ENCODE measurements at places on chromosomes 5 and 9. TPM values are rescaled to one million over a fixed set of nuclear protein-coding genes. Genes with fewer than 3 reads are reported as not detected.

Gene COX7C
- 474 TPM for total RNA-seq

DNA sequence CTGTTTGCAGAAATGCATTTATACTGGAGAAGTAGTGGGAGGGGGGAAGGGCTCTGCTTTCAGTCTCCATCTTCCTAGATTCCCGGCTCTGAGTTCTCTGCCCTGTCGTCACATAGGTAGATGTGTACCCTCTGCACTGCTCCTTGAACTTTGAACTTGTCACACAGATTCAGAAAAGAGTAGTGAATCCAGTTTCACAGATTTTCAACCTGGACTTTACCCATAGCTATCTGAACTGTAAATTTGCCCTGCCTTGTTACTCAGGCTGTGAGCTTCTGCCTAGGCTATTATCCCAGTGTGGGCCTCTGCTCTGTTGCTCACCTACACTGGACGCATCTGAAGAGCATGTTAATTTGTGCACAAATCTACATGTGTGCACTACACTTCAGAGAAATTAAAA lies 12.8 kb upstream of the C9orf152 start:
- DNase-seq = no peak

- DNase-seq = no peak
Measured at GRCh38 chr9:4701526-4701925, 22.2 kb downstream of the CDC37L1 start.

DNA sequence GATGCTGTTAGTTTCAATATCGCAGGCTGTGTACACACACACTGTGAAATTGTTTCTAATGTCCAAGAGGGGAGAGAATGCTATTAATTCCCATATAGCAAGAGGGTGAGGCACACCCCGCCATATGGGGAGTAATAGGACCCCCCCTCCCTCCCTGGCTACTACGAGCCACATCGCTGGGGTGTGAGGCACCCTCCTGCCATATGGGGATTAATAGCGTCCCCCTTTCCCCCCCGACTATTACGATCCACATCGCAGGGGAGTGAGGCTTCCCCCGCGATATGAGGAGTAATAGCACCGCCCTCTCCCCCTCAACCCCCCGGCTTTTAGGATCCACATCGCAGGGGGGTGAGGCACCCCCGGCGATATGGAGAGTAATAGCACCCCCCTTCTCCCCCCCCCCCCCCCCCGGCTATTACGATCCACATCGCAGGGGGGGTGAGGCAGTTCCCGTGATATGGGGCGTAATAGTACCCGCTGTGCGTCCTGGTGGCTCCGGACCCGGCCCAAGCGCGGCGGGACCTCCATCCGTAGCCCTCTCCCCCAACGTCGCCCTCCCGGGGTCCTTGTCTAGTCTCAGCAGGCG lies 494 bp upstream of the STK32A start:
- no peak for DNase-seq

- DNase-seq = no peak
Measured at GRCh38 chr5:158855510-158855909, 244.2 kb downstream of the EBF1 start.

DNA sequence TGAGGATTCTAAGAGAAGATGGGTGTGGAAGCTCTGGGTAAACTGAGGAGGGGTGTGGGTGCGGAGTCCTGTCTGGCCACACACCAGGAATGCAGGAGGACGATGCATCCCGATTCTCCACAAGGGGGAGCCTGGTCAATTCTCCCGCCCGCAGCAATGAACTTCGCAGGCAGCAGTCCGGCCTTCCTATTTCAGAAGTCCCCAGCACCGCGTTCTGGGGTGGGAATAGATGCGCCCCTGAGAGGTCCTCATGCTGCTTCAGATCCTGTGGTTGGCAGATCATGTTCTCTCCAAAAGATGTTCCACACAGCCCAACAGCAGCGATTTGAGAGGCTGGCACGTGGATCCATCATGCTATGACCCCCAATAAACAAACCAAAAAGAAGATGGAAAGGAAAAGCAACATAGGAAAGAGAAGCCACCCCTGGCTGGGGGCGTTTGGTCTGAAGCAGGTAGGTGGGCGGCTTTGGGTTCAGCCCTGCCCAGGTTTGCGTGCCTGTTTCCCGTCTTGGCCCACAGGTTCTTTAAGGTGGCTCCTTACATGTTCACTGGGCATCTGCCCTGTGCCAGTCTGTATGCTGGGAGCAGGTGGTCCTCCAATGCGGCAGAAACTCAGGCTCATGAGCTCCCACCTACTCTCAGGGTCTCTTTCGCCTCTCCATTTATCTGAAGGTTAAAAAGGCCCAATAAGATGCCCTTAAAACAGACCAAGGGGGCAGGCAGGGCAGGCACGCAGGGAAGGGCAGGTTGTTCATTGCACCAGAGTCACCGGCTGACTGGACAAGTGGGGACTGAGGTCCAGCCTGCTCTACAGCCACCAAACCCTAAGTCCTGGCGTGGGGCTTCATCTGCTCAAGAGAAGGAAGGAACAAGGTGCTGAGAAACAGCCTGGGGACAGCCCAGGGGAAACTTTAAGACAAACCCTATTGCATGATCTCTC lies 171.6 kb downstream of the PAX5 start:
- no peak for DNase-seq

Gene ORM1
- total RNA-seq = not detected

Gene HMHB1
- total RNA-seq = not detected

DNA sequence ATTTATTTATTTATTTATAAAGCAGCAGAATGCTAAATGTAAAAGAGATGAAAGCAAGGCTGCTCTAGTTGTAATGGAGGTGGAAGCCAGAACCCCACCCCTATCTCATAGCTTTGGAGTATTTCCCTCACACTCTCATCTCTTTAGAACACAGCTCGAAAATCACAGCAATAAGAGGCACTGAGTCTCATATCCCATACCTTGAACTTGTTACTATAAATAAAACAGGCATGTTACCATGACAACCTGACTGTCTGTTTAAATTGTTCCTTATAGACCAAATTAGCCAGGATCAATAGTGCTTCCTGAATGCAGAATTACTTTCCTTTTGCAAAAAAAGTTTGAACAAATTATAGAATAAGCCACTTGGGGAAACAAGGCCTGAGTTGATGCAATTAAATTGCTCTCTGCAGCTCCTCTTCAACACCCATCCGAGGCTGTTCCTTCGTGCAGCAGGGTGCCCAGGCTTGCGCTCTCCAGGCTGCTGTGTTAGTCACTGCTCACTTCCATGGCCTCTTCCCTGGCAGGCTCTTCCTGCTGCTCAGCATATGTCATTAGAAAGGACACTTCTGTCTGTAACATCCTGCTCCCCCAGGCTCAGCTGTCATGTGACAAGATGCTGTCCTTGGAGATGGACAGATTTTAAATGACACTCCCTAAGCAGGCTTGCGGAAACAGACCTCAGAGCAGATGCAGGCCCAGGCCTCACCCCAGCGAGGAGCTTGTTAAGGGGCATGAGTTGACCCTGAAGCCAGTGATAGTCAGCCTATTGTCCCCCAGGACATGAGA lies 120.2 kb downstream of the CARTPT start:
- DNase-seq = no peak

DNA sequence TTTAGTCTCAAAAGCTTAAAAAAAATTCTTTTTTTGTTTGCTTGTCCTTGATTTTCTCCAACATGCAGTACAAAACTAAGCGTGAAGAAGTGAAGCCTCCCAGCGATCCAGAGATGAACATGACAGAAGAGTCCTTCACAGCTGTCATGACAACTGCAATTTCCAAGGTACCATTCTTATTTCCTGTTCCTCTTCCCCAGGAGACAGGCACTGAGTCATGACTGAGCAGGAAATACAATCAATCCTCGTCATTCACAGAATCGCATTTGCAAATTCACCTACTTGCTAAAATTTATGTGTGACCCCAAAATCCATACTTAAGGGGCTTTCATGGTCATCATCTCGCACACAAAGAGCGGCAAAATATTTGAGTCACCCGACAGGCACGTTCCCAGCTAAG lies 77.3 kb downstream of the SLC1A1 start:
- no peak for DNase-seq

DNA sequence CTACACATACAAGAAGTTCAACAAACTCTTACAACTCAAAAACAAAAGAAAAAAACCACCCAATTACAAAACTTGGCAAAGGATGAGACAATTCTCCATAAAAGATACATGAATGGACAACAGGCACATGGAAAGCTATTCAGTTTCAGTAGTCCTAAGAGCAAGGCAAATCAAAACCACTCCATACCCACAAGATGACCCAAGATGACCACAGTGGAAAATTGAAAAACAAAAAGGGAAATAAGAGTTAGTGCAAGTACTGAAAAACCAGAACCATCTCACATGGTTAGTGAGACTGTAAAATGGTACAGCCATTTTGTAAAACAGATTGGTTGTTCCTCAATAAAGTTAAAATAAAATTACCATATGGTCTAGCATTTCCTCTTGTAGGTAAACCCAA lies 287.1 kb upstream of the CDH9 start:
- DNase-seq = no peak

DNA sequence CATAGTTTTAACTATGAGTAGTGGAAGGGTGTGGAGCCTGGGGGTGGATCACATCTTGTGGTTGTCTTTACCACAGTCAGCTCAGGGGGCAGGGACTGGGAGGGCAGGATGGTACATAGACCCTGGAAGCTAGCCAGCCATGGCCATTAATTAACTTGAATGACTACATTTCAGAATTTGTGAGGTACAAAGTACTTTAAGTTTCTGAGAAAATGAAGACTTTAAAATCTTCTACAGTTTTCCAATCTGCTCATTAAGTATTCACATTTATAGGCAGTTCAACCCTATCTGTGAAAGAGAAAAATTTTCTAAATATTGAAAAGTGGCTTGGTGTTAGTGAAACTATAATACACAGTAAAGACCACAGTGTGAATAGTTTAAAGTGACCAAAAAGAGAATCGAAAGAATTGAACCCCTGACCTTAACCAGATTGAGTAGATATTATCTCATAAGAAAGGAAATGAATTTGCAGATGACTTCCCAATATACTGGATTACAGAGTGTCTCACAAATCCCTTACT lies 234.2 kb upstream of the MEF2C start:
- no peak for DNase-seq

- no peak for DNase-seq
Measured at GRCh38 chr5:652773-653350, 40.3 kb downstream of the TPPP start.

Gene HK3
- 3.1 TPM for total RNA-seq

Gene CAVIN4
- 0.41 TPM for total RNA-seq

DNA sequence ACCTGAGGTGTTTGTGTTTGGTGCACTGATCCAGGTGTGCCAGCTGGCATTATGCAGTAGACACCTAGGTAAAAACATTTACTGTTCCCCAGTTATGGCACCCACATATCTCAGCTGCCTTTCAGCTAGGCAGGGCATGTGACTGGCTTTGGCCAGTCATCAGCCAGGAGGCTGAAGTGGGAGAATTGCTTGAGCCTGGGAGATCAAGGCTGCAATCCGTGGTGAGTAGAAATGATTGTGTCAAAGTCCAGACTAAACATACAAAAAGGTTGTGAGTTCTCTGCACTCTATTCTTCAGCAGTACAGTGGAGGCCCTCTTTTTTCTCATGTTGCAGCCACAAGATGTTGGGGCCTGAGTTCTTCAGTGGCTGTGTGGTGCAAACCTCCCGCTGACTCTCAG lies 3.2 kb upstream of the FBLL1 start:
- no peak for DNase-seq

GRCh38 chr5:89377767-89378455 lies 494.9 kb upstream of the MEF2C start:
- DNase-seq = no peak

Gene MYMK
- not detected for total RNA-seq

GRCh38 chr9:88996921-88997235 lies 5.6 kb downstream of the S1PR3 start:
- DNase-seq = no peak

DNA sequence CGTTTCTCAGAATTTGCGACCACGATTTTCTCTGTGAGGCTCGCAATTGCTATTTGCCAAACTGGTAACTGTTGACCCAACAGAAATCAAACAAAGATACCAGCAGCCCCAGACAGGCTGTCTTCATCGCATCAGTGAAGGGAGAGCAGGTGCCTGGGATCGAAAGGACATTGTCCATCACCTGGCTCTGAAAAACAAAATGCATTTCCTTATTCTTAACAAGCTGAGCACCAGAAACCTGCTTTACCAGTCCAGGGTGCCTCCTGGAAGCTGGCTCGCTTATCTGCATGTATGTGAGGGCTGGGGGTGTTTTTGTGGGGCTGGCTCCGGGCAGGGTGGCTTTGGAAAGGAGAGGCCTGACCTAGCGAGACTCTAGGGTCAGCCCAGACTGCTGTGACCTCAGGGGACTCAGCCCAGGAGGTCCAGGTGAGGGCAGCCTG lies 24.7 kb downstream of the WWC1 start:
- DNase-seq = no peak

Gene C8G
- 2.2 TPM for total RNA-seq

Gene TMOD1
- 2.7 TPM for total RNA-seq

Gene CTXN3
- total RNA-seq = not detected

Gene BAAT
- total RNA-seq = not detected

All from CD4-positive, alpha-beta memory T cell (primary cell).